ENCODE measurements at places on chromosomes 11 and 22.

DNA sequence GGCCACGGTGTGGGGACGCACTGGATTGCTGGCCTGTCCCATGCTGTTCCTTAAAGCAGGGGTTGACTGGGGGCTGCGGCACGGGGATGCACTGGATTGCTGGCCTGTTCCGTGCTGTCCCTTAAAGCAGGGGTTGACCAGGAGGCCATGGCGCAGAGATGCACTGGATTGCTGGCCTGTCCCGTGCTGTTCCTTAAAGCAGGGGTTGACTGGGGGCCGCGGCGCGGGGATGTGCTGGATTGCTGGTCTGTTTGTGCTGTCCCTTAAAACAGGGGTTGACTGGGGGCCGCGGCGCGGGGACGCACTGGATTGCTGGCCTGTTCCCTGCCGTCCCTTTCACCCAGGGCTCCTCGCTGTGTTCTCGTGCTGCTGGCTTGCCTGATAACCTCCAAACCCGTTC, 383.4 kb downstream of the TBC1D22A start:
- DNase-seq: no peak

GRCh38 chr11:105823495-105824033, 198.5 kb downstream of the MSANTD4 start:
- DNase-seq: no peak

- DNase-seq: no peak
Observed at GRCh38 chr22:26585104-26585790, 4.7 kb downstream of the TPST2 start.

- DNase-seq: no peak
Observed at GRCh38 chr22:44143105-44143474, 37.6 kb upstream of the PARVG start.

GRCh38 chr11:112649856-112650255, 311.4 kb upstream of the NCAM1 start:
- DNase-seq: no peak

DNA sequence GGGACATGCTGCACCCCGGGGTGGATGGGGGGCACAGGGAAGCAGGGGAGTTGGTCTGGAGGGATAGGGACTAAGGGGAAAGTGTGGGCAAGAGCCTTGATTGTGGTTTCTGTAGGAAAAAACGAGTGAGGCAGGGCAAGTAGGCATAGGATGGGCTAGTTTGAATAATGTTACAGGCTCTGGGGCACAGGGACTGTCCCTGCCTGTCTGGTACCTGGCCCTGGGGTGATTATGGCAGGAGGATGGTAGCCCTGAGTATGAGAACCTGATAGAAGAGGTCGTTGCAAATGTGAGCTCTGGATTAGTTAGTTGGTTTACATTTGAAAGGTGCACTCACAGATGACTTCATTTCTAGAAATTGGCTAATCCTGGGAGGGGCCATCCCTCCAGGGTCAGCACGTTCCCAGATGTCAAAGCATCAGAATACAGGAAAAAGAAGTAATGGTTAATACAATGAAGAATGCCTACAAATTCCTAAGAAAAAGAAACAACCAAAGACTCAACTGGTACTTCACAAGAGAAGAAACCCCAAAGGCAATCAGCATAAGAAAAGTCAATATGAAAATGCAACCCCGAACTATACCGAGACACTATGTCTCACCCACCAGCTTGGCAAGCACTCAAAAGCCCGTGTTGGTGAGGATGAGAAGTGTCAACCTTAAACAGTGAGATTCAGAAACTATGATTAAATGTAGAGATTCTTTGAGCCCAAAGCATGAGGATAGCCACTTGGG, 11.3 kb upstream of the SMIM38 start:
- DNase-seq: no peak

- DNase-seq: no peak
Observed at GRCh38 chr11:31240340-31240904, 129.1 kb downstream of the DCDC1 start.

DNA sequence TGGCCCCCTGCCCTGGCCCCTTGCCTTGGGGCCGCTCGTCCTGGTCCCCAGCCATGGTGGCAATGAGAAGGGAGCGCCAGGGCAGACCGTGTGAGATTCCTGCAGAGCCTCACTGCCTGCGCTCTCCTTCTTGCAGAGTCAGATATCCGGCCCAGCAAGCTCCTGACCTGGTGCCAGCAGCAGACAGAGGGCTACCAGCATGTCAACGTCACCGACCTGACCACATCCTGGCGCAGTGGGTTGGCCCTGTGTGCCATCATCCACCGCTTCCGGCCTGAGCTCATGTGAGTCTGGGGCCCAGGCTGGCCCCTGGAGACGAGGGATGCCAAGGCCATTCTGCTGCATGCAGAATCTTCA, 114.1 kb downstream of the MICAL2 start:
- peak; percentile 78 for DNase-seq

- no peak for DNase-seq
Observed at GRCh38 chr11:7548659-7549274, 35.0 kb downstream of the PPFIBP2 start.

DNA sequence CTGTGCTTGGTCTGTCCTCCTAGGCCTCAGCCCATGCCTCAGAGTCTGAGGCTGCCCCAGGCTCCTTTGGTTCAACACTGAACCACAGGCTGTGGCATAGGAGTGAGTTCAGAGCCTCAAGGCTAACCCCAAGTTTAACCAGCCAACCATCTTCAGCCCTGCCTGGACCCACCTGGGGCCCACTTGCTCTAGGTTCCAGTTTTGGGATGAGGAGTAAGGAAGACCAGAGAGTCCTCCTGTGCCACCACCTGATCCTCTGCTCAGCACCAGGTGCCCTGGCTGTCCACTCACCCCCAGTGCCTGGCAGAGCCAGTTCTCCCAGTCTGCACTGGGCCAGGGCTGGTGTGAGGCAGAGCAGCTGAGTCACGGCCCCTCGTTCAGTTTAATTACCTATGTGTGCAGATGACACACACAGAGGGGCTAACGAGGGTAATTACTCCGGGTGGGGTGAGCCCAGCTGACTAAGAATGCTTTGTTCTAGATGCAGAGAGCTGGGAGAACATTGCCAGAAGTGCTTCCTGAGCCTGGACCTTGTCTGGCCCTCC, 12.0 kb upstream of the TMPRSS13 start:
- no peak for DNase-seq

- no peak for DNase-seq
Observed at GRCh38 chr22:39348909-39349505, 784 bp upstream of the SYNGR1 start.

DNA sequence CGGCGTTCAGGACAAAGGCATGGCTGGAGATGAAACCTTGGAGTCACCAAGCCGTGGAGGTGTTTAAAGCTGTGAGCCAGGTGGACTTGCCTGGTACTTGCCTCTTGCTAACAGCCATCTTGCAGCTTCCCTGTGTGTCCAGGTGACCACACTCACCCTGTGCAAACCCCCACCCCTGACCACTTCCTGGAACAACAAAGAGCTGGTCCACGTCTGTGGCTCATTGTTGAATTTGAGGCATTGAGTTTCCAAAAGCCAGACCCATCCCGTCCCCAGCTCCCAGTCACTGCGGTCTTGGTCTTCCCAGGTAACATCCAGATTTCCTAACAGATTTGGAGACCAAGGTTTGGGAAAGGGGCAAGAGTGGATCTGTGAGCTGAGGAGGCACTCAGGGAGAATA, 18.5 kb downstream of the DHCR7 start:
- no peak for DNase-seq

- DNase-seq: no peak
Observed at GRCh38 chr11:12769834-12770345, 95.7 kb downstream of the TEAD1 start.

DNA sequence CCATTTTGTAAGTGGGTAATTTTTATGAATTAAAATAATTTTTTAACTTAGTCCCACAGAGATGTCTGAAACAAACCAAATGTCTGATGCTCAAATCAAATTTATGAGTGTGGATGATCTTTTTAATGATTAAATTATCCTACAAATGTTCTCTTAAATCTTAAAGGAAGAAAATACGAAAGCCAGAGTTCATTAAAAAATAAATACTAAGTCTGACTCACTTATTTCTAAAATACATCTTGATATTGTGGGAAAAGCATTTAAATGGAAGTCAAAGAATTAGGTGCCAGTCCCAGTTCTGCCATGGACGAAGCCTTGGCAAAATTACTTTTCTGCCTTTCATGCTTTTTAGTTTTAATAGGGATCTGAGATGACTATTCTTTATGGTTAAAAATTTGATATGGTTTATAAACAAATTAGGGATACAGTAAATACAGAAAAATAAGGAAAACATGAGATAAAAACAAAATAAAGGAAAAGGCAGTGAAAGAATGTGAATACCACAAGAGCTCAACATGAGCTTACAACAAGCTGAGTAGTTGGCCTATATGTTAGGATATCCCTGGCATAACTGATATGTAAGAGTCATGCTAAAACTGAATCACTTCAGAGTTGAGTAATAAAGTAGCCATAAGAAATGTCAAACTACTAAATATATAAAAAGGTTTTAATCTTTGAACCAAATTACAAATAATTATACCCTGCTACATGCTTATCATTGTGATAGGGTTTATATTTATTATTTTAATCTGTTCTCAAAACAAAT, 9.2 kb downstream of the CCDC34 start:
- DNase-seq: no peak

GRCh38 chr22:50224071-50224470, 20.8 kb downstream of the TUBGCP6 start:
- DNase-seq: no peak

DNA sequence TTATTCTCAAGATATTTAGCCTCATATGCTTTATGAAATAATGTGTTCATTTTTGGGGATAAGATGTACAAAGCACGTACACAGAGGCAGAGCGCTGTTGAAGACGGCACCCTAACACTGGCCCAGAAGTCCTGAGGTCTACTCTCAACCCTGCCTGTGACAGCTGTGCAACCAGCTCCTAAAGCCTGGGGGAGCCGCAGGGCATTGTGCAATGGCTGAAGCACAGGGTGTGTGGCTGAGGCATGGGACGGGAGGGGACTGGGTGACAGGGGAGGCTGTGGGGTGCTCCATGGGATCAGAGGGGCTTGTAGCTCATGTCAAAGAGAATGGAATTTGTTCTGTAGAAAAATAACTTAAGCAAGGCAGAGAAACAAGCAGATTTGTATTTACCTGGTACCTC, 27.7 kb downstream of the FAM227A start:
- no peak for DNase-seq

DNA sequence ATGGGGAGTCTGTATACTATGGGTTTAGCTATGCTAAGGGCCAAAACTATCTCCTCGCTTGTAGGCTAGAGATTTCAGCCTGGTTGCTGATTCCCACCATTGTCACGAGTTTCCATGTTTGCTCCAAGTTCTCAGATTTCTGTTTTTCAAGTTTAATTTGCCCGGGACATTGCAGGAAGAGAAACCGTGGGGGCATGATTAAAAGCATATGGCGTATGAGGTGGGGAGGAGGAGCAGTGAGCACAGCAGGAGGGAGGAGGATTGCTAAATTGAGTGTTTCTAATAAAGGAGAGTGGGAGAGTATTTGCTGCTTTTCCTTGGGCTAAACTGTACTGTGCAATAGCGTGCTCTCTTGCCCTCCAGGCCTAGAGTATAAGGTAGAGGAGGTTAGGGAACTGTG, 558.4 kb downstream of the METTL15 start:
- DNase-seq: no peak

DNA sequence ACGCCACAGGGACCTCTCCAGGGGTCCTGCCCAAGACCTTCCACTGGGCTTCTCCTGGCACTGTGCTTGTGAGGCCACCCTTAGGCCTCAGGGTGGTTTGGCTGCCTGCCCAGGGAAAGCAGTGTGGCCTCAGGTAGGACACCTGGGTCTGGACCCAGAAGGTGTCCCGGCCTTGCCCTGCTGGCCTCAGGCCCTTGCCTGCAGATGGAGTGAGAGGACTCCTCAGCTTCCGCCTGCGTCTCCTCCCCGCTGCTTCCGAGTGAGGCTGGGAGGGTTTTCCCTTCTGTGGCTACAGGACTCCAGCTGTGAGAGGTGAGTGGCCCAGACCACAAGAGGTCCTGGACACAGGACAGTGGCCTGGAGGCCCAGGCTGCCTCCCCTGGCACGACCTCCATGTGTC, 60.4 kb downstream of the WNT7B start:
- no peak for DNase-seq

- DNase-seq: no peak
Observed at GRCh38 chr11:60195923-60196368, 13.1 kb upstream of the MS4A6A start.

- no peak for DNase-seq
Observed at GRCh38 chr22:23922921-23923320, 28.7 kb downstream of the MIF start.

DNA sequence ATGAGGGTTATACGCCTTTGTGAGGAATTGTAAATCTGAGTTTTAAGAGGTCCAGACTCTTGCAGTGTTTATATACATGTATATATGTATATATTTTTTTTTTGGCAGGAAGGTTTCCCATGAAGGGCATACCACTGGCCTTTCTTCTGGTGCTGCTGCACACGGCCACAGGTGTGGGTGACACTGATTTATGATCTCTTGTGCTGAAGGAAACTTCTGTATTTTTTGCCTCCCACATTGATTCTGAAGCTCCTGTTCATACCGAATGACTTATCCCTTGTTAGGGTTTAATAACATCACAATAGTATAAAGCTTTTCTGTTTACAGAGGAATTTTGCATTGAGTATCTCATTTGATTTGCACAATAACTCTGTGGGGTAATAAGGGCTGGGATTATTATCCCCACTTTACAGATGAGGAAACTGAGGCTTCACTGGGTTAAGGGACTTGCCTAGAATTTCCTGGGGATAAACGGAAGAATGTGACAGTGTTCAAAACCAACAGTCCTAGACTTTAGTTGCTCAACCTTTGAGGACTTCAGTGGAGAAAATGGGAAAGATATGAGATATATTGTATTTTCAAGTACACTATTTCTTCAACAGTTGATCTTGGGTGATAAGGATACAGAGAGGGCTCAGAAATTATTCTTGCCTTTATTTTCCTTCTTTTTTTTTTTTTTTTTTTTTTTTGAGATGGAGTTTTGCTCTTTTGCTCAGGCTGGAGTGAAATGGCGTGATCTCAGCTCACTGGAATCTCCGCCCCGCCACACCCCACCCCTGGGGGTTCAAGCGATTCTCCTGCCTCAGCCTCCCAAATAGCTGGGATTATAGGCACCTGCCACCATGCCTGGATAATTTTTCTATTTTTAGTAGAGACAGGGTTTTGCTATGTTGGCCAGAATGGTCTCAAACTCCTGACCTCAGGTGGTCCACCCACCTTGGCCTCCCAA, 70.1 kb downstream of the MICAL2 start:
- DNase-seq: no peak

- no peak for DNase-seq
Observed at GRCh38 chr11:57483562-57483918, 23.2 kb downstream of the RTN4RL2 start.

GRCh38 chr11:1952806-1953482, 5.8 kb downstream of the MRPL23 start:
- DNase-seq: no peak

DNA sequence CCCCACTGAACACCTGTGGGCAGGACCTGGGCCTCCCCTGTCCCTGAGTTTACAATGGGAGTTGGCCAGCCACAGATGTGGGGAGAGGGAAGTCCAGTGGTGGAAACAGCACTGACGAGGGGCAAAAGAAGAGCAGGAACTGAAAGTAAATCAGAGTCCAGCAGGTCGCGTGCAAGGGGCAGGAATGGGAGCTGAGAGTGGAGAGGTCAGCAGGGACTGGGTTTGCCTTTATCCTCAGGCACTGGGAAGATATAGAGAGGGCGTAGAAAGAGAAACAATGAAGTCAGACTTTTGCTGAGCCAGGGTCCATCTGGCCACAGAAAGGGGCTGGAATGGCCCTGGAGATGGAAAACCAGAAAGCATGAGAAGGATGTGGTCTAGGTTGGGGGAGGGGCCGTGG, 8.5 kb downstream of the P2RY6 start:
- no peak for DNase-seq
